ENCODE measurements at places on chromosomes 2 and 18. TPM values are rescaled to one million over a fixed set of nuclear protein-coding genes. Genes with fewer than 3 reads are reported as not detected.
A peak's percentile ranks its signal among the peaks of the same experiment; 100 is the strongest.

DNA sequence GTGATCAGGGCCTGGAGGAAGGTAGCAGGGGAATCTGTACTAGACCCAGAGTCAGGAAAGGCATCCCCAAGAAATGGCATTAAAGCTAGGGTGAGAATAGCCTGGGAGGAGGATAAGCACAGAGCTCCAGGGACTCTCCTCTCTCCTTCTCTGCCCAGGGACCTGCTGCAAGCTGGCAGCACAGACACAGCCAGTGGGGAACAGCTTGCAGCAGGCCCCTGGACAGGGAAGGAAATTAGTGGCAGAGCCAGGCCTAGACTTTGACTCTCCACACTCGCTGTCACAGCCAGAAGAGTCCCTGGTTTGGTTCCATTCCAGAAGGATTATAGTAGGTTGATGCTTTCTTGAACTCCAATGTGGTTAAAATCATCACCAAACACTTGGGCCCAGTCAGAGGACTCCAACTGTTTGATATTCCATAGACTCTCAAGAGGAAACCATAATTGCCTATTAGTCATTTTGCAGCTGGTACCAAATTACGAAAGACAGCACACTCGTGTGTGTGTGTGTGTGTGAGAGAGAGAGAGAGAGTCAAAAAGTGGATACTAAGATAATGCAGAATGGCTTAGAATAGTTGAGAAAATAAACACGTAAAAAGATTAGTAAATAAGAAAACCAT, 95.5 kb upstream of the ATP8B1 start:
- no peak for DNase-seq

- DNase-seq: no peak
These were observed 160.3 kb upstream of the COL3A1 start for GRCh38 chr2:188813857-188814256.

DNA sequence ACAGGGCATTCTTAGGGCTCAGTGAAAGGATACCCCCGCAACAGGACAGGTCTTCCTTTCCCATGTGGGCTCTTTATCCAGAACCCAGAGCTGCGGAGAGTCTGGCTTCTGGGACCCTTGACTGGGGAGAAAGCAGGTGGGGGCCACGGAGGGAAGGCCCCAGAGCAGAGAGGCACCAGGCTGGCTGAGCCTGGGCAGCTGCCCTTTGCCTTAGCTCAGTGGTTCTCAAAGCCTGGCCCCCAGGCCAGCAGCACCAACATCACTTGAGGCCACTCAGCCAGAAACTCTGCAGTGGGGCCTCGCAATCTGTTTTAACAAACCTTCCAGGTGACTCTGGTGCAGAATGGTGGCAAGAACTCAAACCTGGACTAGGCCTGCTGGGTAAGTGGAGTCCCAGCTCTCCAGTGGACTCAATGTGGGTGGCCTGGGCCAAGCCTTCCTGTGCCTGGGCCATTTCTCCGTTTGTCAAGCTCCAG, 1.6 kb upstream of the TMEM37 start:
- no peak for DNase-seq

DNA sequence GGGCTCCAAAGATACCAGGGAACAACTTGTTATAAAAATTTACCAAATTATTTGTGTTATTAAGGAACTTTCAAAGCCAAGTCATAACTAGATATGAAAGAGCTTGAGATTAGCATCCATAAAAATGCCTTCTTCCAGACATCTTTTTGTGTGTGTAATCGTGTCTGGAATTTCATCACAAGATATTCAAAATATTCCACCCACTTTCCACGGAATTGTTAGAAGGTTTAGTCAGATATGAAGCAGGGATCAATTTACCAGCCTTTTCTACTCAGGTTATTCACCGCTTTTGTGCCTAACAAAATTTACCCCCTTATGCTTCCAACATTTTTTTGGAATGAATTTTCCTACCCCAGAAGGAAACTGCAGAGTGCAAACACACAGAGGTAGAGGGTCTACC, 130.2 kb upstream of the ACVR2A start:
- no peak for DNase-seq

DNA sequence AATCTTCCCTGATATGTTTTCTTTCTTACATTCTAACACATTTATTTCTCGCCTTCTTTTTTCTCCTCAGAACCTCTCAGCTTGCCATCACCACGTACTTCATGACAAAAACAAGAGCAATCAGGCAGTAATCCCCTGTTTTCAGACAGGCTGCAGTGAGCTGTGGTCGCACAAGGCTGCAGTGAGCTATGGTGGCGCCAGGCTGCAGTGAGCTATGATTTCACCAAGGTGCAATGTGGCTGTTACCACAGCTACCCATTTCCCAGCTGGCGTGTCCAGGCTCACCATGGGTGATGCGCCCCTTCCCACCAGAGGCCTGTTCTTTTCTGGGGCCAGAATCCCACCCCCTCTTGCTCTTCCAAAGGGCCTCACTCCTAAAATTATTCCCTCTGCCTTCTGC, 25.8 kb downstream of the TCF23 start:
- DNase-seq: no peak

DNA sequence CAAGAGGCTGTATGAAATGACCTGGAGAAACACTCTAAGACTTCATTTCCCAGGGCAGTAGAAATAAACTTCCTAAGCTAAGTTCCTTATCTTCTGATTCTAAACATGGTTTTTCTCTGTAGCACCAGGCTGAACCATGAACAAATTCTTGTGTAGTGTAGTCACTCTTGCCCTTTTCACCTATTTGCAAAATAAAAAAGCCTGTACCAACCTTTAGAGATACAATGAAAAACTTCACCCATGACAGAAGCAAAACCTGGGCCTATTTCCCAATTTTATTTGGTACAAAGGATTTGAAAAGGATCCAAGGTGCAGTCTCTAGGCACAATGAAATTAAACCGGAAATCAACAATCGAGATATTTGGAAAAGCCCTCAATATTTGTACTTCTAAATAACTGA, 43.6 kb downstream of the POLR1A start:
- no peak for DNase-seq

DNA sequence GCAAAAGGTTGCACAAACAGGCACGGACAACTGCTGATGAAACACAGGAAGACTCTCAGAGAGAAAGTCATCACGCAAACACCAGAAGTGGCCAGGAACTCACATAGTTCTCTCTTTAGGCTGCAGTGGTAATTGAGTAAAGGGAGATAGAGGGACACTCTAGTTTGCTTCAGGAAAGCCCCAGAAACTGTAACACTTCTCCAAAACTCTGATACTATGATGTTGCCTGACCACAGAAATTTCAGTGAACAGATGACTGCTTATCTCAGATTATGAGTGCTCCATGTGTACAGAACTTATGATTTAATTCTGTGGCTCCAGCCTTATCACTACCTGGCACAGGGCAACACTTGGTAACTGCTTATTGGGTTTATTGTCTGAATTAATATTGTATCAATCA, 311.5 kb upstream of the GYPC start:
- DNase-seq: no peak

GRCh38 chr2:178498137-178498536, 17.9 kb downstream of the PLEKHA3 start:
- no peak for DNase-seq

- DNase-seq: no peak
These were observed 590 bp downstream of the MDH1 start for GRCh38 chr2:63589148-63589958.

DNA sequence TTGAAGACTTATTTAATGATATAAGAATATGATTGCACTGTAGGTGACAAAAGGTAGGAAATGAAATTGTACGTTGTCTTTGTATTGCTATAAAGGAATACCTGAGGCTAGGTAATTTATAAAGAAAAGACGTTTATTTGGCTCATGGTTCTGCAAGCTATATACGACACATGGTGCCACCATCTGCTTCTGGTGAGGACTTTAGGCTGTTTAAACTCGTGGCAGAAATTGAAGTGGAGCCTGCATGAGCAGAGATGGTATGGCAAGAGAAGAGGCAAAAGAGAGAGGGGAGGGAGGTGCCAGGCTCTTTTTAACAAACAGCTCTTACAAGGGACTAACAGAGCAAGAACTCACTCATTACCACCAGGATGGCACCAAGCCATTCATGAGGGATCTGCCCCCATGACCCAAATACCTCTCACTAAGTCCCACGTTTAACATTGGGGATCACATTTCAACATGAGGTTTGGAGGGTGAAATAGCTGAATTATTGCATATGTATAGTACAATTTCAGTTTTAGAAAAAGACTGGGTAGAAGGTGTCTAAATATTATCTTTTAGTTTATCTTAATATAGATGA, 86.8 kb downstream of the GULP1 start:
- DNase-seq: no peak

GRCh38 chr2:70068119-70068518, 19.2 kb upstream of the PCBP1 start:
- no peak for DNase-seq

GRCh38 chr2:174571669-174572323, 25.8 kb downstream of the WIPF1 start:
- no peak for DNase-seq

DNA sequence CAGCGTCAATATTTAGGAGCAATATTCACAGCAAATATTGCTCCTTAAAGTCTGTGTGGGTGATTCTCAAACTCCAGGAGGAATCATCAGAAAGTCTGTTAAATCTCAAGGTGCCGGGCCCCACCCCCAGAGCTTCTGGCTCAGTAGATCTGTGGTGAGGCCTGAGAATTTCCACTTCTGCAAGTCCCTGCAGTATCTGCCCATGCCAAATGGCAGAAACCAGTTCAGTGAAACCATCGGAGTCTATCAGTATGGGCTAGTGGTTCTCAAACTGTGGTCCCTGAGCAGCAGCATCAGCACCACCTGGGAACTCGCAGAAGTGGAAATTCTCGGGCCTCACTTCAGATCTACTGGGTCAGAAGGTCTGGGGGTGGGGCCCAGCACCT, 202.9 kb downstream of the SLC4A3 start:
- no peak for DNase-seq

- no peak for DNase-seq
These were observed 45.0 kb upstream of the DARS1 start for GRCh38 chr2:136030406-136030805.

DNA sequence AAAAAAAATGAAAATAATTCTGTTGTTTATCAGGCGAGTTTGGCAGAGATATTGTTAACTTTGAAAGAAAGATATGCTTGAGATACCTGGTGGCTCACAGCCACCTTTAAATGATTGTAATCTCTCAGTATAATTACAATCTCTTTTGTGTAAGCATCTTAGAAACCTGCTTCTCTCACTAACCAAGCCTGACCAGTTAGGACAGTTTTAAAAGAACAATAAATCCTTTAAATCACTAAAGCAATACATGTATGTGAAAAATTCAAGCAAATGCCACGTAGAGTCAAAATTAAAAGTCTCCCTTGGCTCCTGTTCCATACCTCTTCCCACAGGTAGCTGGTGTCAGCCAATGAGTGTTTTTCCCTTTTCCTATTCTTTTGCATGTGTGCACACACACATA, 15.7 kb upstream of the SGPP2 start:
- DNase-seq: no peak

- DNase-seq: no peak
These were observed 36.0 kb downstream of the MRPL33 start for GRCh38 chr2:27807476-27807875.

GRCh38 chr2:215332872-215333595, 21.2 kb downstream of the ATIC start:
- no peak for DNase-seq

GRCh38 chr2:98445177-98445682, 572 bp downstream of the INPP4A start:
- peak; percentile 64 for DNase-seq

DNA sequence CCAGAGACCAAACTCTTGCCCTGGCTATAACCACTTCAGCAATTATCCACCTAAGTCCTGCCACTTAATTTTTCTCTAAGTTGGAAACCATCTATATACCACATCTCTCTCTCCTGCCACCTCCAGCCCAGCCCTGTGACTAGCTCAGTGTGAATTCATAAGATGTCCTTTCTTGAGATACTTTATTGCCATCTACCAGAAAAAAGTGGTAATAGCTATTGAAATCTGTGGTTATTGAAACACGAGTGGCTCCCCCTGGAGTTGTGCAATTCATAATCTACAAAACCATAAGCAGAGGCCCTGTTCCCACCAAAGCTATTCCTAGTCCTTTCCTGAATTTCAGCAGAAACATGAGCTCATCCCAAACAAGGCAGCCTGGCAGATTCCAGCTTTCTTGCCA, 324.0 kb downstream of the TXNL1 start:
- no peak for DNase-seq

GRCh38 chr2:239330836-239331235, 70.0 kb downstream of the HDAC4 start:
- DNase-seq: peak; percentile 46

- DNase-seq: no peak
These were observed 43.0 kb downstream of the CYP1B1 start for GRCh38 chr2:38032946-38033345.

DNA sequence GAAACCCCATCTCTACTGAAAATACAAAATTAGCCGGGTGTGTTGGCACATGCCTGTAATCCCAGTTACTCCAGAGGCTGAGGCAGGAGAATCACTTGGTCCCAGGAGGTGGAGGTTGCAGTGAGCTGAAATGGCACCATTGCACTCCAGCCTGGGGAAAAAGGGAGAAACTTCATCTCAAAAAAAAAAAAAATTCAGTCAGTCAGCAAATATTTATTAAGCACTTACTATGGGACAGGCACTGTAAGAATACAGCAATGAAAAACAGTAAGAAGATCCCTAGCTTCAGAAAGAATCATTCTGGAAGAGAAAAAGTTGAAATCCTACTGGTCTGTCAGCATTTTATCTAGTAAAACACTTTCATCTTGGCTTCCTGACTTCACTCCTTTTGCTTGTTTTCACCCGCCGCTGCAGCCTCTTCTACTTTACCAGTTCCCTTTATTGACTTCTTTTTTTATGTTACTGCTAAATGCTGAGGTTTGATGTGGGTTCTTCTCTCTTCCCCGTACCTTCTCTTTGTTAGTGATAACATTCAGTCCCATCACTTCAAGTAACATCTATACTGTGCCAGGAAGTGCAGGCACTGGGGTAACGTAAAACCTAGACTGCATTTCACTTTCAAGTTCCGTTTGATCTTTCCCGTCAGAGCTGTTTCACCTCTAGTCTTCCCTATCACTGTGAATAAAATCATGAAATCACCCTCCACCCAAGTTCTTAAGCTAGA, 10.8 kb upstream of the TAF4B start:
- no peak for DNase-seq

- no peak for DNase-seq
These were observed 68.3 kb upstream of the OTOS start for GRCh38 chr2:240208631-240209211.

GRCh38 chr2:191901031-191901430, 54.1 kb upstream of the CAVIN2 start:
- DNase-seq: no peak

LIMS3 gene
- 3.1 TPM for total RNA-seq

RFTN2 gene
- total RNA-seq: 3.0 TPM

UGT1A9 gene
- not detected for total RNA-seq

RAMP1 gene
- total RNA-seq: 276 TPM

REG3A gene
- total RNA-seq: not detected

DCDC2C gene
- not detected for total RNA-seq

LDAH gene
- total RNA-seq: 8.3 TPM

CNGA3 gene
- not detected for total RNA-seq

ANKRD29 gene
- 3.4 TPM for total RNA-seq

DSG4 gene
- not detected for total RNA-seq

ZNF521 gene
- total RNA-seq: 37.3 TPM

MYL1 gene
- not detected for total RNA-seq
